Activated CD4-positive, alpha-beta T cell treated with anti-CD3 and anti-CD28 coated beads, Interleukin-2, Interleukin-6, amounts not matched to agents 100 ng/mL and 50 ng/mL, durations not matched to agents 16 hours and 8 hours (primary cell): ENCODE measurements at places on chromosomes 1 and 21.

DNA sequence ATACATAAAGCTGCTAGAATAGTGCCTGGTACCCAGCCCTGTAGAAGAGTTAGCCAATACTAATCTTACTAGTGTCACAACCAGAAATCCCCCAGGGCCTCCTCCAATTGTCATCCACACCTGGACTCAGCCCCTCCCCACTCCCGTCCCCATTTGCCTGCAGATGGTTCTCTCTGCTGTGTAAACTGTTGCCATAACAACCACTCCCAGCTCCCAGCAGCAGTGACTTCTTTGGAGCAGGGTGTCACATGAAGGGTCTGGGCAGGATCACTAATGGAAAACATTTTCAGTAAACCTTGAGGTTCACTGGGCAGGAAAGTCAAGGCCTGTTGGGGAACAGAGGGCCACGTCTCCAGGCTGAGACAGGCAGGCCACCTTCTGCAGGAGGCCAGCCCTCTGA lies 126.0 kb upstream of the IPO9 start:
- DNase-seq: no peak

- DNase-seq: no peak
These were observed 10.2 kb upstream of the IFI16 start for GRCh38 chr1:158999316-159000069.

GRCh38 chr1:9689011-9689706 lies 37.6 kb downstream of the PIK3CD start:
- DNase-seq: peak; percentile 88

DNA sequence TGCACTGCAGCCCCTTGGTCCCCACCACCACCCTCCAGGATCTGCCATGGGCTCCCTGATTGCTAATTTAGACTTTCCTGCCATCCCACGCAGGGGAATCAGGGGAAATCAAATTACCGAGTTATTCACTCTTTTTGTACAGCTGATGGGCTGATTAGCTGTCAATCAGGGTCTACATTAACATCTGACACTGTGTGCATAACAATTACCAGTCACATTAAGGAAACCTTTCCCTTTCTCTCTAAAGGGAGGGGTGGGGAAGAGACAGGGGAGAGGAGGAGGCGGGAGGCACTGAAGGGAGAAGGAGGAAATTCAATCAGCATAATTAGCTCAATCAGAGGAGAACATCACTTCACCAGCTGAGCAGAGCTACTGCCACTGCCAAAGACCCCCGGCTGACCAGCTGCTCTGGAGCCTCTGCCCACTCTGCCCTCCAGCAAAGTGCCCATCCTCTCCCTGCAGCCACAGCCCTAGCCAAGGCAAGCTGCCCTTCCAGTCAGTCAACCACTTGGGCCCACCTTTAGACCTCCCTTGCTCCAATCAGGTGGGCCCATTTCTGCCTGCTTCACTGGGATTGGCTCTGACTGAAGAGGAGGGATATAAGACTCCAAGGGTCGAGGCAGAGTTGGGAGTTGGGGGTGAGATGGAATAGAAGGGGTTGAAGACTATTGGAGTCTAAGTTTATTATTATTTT lies 199.3 kb upstream of the ZC3H12A start:
- DNase-seq: no peak

GRCh38 chr1:47407481-47407880 lies 8.6 kb upstream of the FOXE3 start:
- no peak for DNase-seq

DNA sequence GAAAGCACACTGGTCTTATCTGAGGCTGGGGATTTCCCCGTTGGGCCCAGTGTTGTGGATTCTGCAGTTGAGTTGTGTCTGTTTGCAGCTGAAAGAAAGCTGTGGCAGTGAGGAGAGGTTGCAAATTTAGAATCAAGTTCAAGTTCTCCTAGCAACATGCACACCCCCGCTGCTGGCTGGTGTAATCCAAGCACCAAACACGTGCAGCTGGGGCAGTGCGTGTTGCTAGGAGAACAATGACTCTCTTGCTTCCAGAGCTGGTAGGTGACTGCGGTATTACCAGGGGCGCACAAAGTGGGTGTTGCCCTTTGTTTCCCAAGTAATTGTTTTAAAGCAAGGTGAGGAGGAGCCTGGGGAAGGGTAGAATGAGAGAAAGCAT lies 91.5 kb downstream of the IER5 start:
- DNase-seq: peak; percentile 30

DNA sequence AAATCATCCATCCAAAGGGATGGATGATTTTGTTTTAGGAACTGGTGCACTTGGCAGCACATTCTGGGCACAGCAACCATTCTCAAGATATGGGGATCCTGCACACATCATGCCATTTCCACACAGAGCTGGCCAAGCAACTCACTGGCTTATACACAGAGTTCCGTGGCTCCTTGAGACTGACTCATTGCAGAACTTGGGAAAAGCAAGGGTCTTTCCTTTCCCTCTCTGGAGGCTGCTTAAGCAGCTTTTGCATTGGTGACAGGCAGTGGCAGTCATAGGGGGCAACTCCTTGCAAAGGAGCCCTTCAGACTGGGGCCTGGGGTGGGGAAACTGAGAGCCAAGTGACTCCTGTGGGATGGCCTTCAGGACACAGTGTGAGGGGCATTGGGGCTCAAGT lies 1.9 kb upstream of the MAD2L2 start:
- DNase-seq: no peak

DNA sequence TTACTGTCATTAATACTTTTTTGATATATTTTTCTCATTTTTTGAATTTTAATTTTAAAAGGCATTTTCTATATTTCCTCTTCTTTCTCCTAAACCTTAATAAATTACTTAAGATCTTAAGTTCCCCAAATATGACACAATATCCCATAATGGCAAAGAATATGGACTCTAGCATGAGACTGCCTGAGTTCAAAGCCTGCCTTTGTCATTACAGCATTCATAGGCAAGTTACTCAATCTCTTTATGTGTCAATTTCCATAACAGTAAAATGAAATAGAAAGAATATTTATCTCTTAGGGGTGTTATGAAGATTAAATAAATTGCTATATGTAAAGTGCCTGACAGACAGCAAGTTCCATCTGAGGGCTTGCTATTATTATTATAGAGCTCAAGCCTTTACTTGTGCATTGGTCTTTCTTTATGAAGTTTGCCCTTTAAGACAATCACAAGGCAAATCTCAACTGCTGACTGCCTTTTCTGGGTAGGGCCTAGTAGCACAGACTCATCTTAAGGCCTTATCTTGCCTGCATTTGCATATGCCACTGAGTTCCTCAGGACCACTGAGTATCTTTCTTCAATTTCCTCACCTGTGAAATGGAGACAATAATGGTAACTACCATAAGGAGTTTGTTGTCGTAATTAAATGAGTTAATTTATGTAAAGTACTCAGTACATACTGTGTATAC lies 231.0 kb downstream of the NRIP1 start:
- no peak for DNase-seq

DNA sequence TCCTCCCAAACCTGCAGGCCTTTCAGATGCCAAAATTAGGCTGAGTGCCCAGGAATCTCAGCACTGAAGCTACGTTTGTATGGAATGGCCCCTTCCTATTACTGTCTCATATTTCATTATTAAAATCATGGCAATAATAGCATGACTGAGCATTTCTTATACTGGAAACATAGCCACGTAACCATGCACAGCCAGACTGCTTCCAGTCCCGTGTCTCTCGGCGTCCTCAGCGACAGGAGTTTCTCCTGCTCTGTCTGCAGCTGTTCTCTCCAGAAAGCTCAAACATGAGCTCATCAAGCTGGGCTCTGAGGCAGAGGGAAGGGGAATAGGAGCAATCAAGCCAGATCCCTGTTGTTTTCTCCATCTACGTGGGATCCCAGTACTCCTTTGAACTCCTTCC lies 104.0 kb downstream of the CDC7 start:
- DNase-seq: no peak

DNA sequence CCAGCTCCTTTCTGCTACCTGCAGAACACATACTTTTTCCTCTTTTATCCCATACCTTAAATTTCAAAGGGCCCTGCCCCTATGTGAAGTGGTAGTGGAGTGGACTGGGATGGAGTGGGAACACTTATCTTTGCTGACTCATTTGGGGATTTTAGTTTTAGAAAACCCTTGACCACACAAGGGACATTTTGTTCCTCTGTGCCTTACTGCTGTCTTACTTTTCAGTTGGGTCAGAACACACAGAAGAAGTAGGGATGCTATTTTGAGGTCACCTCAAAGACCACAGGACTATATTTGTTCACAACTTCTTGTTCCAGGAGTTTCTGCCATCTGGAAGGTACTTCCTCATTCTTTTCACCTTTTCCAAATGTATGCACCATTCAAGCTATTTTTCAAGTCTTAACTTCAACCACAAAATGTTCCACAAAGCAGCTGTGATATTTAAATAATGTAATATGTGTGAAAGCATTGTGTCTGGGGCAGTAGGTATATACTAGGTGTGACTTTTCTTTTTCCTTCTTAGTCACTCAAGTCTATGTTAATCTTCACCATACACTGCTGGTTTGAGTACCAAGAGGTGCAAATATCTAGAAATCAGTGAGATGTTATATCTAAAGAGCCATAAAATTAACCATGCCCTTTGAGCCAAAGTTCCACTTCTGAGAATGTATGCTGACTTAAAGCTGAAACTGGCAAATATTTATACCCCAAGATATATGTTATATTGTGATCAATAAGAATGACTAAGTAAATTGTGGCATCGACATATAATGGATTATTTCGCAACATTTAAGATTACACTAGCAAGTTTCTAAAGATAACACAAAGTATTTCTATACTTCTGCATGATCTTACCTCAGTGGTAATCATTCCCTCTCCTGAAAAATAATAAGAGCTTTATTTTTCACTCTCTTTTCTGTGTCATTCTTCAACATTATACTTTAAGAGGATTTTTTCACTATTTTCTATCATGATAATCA lies 308.5 kb downstream of the MRPL39 start:
- peak; percentile 32 for DNase-seq
